ENCODE measurements at places on chromosomes 5 and 9.

- DNase-seq, result no peak
Observed at GRCh38 chr5:130116972-130117371, 212.7 kb downstream of the CHSY3 start.

GRCh38 chr9:98989036-98990000 is 45.6 kb downstream of the COL15A1 start:
- no peak for DNase-seq

GRCh38 chr9:91911657-91912056 is 38.4 kb downstream of the ROR2 start:
- DNase-seq, result no peak

GRCh38 chr9:97388721-97389238 is 23.1 kb upstream of the TDRD7 start:
- DNase-seq, result no peak

GRCh38 chr5:169012450-169012849 is 288.5 kb downstream of the SLIT3 start:
- no peak for DNase-seq

DNA sequence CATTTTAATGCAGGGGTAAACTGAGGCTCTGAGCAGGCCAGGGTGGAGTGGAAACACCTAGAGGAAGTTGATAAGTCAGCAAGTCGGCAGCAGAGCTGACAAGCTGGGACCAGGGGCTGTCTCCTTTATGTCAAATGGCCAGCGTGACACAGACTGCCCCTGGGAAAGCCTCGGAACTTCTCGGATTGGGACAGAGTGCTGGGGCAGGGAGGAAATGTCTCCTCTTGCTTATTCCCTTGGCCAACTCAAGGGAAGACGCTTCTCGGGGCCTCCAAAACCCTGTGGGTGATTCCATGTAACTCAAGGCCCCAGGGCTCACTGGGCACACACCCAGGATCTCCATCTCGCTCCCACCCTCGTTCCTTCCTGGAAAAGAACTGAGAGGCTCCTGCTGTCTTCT is 25.4 kb upstream of the ANXA6 start:
- no peak for DNase-seq

GRCh38 chr5:32083981-32084430 is 90.1 kb downstream of the GOLPH3 start:
- no peak for DNase-seq

DNA sequence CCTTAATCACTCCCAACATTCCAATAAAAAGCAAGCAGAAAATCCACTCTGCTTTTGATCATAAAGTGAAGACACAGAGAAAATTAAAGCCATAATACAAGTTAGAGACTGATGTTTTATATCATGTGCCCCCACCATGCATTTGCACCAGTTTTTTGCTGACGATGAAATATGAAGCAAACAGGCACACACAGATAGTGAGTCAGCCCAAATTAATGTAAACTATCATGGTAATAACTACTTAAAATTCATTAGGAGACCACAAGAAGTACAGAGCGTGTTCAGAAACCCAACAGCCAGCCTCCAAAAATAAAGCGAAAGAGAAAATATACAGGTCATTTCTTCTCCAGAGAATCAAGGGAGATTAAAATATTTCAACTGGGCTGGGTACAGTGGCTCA is 46.4 kb upstream of the KDM4C start:
- DNase-seq, result no peak

- no peak for DNase-seq
Observed at GRCh38 chr5:72722792-72723452, 93.5 kb upstream of the TNPO1 start.

DNA sequence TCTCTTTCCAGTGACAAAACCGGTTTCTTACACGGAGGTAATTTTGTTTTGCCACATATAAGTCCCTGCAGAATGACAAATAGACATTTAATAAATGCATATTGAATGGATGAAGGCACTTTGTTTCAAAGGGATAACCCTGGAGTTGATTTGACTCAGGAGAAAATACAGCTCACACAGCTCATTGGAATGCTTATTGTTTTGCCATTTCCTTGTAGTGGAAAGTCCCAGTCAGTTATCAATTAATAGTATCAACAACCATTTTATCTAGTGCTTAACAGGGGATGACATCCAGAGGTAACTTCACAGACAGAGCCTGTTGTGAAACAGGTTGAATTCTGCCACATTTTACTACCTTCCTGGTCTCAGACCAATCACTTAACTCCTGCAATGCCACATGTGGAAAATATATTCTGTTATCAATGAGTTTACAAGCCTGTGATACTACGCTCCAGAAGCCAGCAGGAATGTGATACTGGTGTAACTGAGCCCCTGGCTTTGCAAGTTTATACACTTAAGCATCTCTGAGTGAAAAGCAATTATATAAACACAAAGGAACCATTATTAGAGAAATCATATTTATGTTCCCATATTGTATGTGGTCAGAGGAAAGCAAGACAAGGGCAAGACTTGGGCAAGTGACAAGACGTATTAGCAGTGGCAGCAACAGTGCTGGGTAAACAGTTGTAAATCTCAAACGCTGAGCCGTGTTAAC is 123.1 kb upstream of the ANKRD55 start:
- no peak for DNase-seq

DNA sequence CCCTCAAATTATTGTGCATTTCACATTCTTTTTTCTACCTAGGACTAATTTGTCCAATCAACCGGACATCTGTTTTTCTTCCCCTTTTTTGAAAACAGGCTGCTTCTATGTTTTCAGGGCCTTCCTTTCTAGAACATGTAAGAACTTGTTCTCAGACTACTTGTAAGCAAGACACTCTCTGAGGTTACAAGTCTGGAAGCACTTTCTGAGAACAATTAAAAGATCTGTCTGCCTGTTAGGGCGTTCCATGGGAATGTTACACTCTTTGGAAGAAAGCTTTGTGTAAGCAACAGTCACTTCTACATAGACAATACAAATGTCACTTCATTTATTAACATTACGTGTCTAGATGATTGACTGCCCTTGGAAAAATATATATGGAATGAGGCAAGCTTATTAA is 50.9 kb upstream of the HSPB3 start:
- DNase-seq, result no peak

- no peak for DNase-seq
Observed at GRCh38 chr5:172050080-172050479, 43.6 kb upstream of the FBXW11 start.

- DNase-seq, result no peak
Observed at GRCh38 chr5:73812962-73813588, 187.1 kb downstream of the ARHGEF28 start.

- DNase-seq, result no peak
Observed at GRCh38 chr5:93054424-93055163, 526.4 kb downstream of the NR2F1-AS1 start.

DNA sequence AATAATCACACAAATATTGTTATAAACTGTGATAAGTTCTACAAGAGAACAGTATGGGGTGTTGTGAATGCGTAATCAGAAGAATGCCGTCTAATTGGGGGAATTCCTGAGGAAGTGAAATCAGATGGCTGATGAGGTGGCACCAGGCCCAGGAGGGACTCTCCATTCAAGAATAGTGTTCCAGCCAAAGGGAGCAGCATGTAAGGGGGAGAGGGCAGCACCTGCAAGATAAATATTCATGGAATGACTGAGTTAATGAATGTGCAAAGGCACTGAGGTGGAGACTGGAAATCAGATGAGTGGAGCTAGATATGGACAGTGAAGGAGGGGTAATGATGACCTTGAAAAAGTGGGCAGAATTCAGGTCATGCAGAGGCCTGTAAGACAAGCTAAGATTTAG is 250.6 kb downstream of the ARRDC3 start:
- DNase-seq, result no peak

DNA sequence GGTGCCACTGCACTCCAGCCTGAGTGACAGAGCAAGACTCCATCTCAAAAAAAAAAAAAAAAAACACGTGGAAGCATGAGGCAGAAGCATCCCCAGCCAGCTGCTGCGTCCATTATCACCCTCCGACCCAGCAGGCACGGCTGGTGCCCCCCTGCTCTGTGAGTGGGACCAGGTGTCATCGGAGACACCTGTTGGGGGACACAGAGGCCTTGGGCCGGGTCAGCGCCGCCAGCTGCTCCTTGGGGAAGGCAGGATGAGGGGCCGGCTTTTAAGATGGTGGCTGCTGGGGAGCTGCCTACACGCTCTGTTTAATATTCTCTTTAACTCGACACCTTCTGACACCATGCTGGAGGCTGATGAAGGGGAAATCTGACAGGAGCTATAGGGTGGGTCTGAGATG is 80.2 kb upstream of the RUFY1 start:
- no peak for DNase-seq

- no peak for DNase-seq
Observed at GRCh38 chr5:83718936-83719495, 1.6 kb downstream of the HAPLN1 start.

DNA sequence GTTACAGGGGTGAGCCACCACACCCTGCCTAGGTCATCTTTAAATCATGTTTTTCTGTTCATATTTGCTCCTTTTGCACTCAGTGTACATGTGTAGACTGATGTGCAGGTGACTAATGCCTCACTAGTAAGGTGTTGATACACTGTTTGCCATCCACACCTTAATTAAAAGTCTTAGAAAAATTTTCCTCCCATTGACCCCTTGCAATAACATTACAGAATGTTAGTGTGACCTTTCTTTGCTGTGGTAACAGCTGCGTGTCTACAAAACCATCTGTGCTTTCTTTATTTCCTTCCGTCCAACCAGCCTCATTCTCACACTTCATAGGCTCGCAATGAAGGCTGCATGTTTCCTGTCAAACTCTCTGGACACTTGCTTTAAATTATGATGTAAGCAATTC is 6.6 kb upstream of the CEMIP2 start:
- no peak for DNase-seq

GRCh38 chr5:133792024-133792423 is 176.4 kb downstream of the C5orf15 start:
- DNase-seq, result no peak

DNA sequence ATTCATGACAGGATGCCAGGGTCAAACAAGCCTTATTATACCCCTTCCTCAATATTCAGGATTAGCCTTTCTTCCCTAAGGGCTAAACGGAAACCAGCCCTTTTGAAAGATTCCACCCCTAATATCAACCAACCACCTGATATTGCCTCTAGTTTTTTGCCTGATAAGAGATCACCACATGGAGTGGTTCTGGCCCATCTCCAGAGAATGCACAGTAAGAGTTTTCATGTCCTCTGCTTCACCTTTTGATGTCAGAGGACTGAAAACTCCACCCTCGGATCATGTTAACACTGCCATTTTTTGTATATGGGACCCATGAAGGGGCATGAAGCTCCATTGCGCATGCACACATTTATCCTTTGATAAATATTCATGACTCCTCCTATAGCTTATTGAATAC is 5.8 kb upstream of the LNPEP start:
- DNase-seq, result no peak

All from T-helper 9 cell (primary cell).